ENCODE measurements at places on chromosomes 2 and 18.

- no peak for DNase-seq
Measured at GRCh38 chr18:79789901-79790890, 7.5 kb upstream of the KCNG2 start.

GRCh38 chr2:239953418-239954061 is 71.6 kb downstream of the NDUFA10 start:
- DNase-seq = no peak

GRCh38 chr18:11215216-11215615 is 65.8 kb upstream of the PIEZO2 start:
- no peak for DNase-seq

DNA sequence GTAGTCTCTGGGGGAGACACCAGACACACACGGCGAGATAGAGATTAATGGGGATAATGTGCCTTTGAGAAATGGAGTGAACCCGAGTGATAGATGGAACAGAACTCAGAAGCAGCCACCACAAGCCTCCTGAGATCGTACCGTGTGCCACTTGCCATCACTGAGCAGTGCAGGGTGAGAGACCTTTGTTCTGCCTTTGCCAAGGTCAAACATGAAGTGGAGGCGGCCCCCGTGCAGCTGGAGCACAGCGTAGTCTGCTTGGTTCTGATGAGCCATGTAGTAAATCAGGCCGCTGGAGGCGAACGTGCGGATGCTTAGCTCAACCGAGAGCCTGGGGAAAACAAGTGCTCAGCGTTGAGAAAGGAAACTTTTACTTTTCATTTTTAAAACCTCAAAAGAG is 167.0 kb downstream of the LAMA1 start:
- DNase-seq = no peak

GRCh38 chr2:185522472-185522871 is 216.1 kb upstream of the FSIP2 start:
- DNase-seq = no peak

GRCh38 chr18:55047546-55047945 is 88.3 kb upstream of the CCDC68 start:
- DNase-seq = no peak

DNA sequence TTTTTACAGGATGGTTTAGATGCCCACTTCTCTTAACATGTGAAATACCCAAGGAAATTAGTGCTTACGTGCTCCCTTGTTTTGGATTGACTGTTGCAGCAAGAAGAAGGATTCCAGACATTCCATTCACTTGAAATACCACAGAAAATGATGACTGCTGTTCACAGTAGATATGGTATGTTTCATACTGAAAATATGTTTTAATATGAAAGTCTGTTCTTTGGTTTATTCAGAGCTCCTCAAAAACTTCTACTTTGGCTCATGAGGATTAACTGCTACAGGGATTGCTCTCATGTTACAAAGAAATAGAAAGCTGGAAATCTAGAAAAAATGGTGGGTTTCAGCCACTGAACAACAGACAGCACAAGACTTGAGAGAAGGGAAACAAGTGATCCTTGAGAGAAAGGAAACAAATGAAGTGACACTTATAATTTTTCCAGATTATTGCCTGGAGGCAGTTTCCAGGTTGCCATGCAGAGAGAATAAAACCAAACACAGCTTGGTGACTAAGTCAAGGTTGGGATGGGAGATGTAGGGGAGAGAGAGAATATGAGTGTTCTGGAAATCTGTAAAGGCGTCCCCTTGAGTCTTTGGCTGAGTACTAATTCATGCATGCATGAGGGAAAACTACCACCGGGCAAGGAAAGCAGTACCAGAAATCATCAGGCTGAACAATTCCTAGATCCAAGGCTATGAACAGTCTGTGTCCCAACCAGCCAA is 348.1 kb downstream of the CLIP4 start:
- no peak for DNase-seq

DNA sequence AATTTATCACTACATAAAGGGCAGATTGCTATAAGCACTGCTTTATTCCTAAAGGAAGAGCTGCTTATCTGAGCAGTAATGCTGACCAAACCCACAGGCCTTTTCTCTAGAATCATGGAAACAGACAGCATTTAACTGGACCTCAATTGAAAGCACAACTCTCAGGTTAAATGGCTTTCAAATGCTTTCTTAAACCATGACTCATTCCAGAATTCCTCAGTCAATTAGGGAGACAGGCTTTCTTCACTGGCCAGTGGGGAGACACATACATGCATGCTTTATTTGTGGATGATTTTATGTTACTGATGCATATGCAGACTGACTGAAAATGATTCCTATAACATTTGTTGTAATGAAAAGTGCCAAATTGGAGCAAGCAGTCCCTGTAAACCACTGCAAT is 114.6 kb downstream of the ACVR1 start:
- no peak for DNase-seq

DNA sequence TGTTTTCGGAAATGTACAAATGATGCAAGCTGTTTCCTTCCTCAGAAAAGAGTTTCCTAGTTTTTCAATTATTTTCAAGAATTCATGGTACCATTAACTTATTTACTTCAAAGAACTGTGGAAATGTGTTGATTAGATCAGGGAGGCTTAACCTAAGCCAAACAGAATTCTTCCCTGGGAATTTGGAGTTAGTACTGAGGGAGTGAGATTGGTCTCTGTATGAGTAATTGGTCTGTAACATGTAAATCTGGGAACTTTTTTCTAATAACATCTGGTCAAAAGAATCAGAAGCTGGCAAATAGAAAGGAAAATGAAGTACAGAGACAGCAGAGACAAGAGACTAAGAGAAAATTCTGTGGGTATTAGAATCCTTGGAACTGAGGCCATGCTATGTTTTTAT is 145.8 kb downstream of the BABAM2 start:
- no peak for DNase-seq

GRCh38 chr2:215794829-215795546 is 218.4 kb downstream of the MREG start:
- no peak for DNase-seq

DNA sequence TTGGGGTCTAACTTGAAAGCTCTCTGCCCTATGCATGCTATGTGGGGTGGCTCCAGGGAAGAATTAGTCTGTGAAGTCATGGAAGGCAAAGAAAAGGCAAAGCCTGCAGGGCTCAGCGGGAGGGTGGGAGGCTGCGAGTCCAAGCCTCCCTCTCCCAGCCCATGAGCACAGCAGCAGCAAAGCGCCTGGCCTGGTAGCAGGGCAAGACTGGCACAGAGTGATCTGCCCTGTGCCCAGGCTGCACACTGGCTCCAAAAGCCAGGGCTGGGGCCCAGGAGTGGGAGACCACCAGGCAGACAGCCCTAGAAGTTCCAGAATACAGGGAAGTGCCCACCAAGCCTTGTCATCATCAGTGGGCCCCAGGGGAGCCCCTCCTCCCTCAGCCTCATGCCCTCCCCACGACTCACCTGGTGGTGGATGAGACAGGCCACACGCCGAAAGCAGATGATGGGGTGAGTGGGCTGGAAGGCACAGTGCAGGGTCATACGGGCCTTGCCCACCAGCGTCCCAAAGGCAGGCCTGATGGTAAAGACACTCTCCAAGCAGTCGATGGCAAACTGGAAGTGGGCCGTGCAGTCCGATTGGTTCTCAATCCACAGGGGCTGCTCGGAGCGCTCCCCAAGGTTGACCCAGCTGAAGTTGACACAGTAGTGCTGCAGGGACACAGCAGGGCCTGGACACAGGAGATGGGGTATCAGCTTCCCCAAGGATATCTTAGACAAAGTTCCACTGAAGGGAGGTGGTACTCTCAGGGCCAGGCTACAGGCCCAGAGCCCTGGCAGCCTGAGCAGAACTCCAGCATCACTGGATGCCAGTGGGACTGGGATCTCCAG is 12.1 kb downstream of the CFAP65 start:
- DNase-seq = no peak

- no peak for DNase-seq
Measured at GRCh38 chr2:30871440-30871839, 64.2 kb upstream of the CAPN13 start.

- no peak for DNase-seq
Measured at GRCh38 chr2:17311771-17312511, 206.3 kb downstream of the RAD51AP2 start.

DNA sequence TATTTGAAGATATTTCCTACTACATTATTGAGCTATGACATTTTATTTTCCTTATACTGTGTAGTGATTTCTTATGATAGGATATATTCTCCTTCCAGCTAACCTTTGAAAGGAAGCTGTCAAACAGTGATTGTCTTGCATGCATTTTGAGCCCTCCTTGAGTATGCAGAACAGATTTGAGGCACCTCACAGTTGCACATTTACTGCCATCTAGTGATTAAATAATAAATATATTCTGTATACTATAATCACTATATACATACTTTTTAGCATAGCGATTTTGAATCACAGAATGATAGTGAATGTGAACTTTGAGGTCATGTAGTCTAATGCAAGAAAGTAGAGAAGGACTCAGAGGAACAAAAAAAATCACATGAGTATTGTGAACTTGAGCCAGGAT is 268.4 kb upstream of the CDH19 start:
- DNase-seq = no peak

- no peak for DNase-seq
Measured at GRCh38 chr2:27021253-27022049, 11.3 kb upstream of the TMEM214 start.

DNA sequence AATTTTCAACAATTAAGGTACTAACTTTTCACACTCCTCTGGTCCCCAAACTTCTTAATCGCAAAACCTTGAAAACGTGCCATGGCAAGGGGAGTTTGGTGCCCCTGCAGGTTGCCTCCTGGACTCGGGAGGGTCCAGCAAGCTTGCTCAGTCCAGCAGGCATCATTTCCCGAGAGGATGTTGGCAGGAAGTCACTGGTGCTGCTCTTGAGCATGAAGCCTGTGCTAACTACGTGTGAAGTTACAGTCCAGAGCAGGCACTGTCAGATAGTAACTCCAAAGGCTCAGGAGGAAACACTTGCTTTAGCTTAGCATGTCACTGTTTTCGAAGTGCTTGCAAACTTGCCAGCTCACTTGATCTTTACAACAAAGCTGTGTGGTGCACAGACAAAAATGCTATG is 215.4 kb downstream of the MYCN start:
- DNase-seq = no peak

GRCh38 chr2:60480089-60480773 is 73.2 kb downstream of the BCL11A start:
- no peak for DNase-seq

DNA sequence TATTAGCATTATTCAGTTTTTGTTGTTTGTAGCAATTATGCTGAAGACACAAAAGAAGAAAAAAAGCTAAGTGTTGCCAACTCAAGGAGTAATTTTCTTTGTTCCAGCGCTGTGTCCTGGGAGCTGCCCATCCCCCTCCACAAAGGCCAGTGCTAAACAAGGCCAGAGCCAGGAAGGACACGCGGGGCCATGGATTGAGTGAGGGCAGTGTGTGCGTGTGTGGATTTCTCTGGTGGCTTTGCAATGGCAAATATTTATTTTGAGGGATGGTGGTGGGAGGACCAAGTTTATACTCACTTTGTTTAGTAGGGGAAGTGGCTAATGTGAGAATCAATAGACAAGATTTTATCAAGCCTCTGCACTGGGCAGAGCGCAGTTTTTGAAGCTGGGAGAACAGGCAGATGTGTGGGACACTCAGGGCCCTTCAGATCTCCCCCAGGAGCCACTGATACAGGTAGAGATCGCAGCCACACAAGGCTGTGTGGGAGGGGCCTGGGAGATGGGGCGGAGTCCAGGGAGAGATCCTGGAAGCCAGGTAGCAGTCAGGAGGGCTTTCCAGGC is 11.4 kb downstream of the AGAP1 start:
- DNase-seq = no peak

DNA sequence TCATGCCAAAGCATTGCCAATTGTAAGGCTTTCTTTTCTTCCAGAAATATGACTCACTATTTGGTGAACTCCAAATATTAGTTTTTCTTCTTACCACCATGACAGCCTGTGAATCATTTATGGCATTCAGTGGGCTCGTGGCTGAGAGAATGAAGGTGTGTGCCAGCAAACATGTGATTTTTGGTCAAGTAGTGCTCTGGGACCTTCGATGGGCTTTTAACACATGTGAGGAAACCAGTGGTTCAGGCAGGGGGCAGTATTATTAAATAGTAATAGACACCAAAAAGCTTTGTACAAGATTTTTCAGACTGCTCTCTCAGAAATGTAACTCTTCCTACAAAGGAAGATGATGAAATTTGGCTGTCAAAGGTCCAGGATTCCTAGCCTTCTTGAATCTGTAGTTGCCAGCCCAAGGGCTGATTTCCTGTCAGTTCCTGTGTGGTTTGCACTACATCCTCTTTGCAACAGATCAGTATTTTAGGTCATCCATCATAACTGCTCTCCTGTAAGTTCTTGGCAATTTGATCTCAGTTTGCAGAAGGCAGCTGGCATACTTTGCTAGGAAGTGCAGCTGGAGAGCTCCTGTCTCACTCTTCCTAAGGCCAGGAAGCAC is 64.3 kb downstream of the BABAM2 start:
- DNase-seq = peak; percentile 13

- no peak for DNase-seq
Measured at GRCh38 chr2:30756971-30757370, 50.3 kb downstream of the CAPN13 start.

- DNase-seq = no peak
Measured at GRCh38 chr2:61822255-61822654, 31.6 kb downstream of the FAM161A start.

- DNase-seq = no peak
Measured at GRCh38 chr18:10591896-10592295, 66.1 kb downstream of the NAPG start.

GRCh38 chr2:137367361-137367760 is 596.9 kb upstream of the HNMT start:
- no peak for DNase-seq

DNA sequence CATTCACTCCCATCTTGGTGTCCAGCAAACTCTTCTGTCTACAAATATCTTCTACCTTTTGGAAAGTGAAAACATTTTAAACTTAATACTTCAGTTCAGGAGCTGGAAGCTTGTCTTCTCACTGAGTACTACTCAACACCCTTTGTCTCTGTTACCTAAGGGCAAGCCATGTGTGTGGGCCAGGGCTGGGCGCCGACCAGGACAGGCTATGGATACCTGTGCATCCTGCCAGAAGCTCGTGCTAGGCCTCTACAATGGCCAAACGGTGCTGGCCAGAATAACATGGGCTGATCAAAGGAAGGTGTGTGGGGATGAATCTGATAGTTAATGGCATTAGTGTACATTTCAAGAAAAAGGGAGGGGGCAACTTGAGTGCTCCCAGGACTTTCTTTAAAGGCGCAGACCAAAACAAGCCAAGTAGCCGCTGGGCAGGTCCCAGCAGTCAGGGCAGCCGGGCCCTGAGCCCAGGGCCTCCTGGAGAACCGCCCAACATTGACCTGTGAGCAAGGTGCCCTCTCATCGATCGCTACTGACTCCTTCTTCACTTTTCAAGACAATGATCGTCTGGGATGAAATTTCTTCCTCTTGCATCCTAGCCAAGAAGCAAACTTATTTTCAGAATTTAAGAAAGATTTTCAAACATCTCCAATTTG is 29.0 kb upstream of the ID2 start:
- no peak for DNase-seq

- no peak for DNase-seq
Measured at GRCh38 chr18:53698907-53699306, 525.6 kb downstream of the MBD2 start.

- no peak for DNase-seq
Measured at GRCh38 chr2:16374671-16375070, 291.0 kb downstream of the CYRIA start.

- no peak for DNase-seq
Measured at GRCh38 chr2:178005756-178006155, 66.8 kb downstream of the PDE11A start.

- DNase-seq = no peak
Measured at GRCh38 chr2:83901317-83901716, 557.8 kb downstream of the SUCLG1 start.

Measured in stimulated activated CD4-positive, alpha-beta T cell treated with anti-CD3 and anti-CD28 coated beads, TNF-alpha, amount 100 ng/mL, for 4 hours (primary cell).